Esophagus muscularis mucosa (tissue), 4 donors: ENCODE measurements at places on chromosomes 6 and 20. TPM values are rescaled to one million over a fixed set of nuclear protein-coding genes. Genes with fewer than 3 reads are reported as not detected.

- no peaks in the 10 kb centered on the region for H3K36me3 ChIP-seq
- no peak overlapping the region for H3K4me3 ChIP-seq
- no peak for DNase-seq
- H3K4me1 ChIP-seq, result peaks cover 83% of the 10 kb centered on the region
- no peaks in the 10 kb centered on the region for H3K27me3 ChIP-seq
These were observed 62.0 kb downstream of the GFOD1 start for GRCh38 chr6:13425270-13425873.

DNA sequence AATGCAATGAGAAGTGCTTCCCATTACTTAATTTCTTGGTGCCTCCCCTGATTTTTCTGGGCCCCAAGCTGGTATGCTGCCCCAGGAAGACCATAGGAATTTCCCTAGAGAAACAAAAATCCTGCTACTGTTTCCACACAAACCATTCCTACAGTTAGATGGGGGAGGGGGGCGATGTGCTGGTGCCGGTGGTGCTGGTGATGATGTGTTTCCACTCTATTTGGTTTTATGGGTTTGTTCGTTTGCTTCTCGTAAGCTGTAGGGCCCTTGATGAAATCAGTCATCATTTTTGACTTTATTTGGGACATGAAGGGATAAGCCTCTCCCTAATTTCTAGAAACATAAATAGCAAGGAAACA lies 105.1 kb downstream of the MKKS start:
- no peaks in the 10 kb centered on the region for H3K27me3 ChIP-seq
- H3K36me3 ChIP-seq, result no peaks in the 10 kb centered on the region
- DNase-seq, result no peak
- no peak overlapping the region for H3K27ac ChIP-seq
- no peaks in the 10 kb centered on the region for H3K4me1 ChIP-seq

DNA sequence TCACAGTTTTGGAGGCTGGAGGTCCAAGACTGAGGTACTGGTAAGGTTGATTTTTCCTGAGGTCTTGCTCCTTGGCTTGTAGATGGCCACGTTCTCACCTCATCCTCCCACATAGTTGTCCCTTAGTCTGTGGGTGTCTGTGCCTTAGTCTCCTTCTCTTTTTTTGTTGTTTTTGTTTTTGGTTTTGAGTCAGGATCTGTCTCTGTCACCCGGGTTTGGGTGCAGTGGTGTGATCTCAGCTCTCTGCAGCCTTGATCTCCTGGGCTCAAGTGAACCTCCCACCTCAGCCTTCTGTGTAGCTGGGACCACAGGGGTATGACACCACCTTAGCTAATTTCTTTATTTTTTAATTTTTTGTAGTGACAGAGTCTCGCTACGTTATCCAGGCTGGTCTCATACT lies 245.2 kb downstream of the PHACTR1 start:
- no peaks in the 10 kb centered on the region for H3K27me3 ChIP-seq
- no peaks in the 10 kb centered on the region for H3K36me3 ChIP-seq
- no peak for DNase-seq
- no peak overlapping the region for H3K4me3 ChIP-seq
- peaks cover 8% of the 10 kb centered on the region for H3K4me1 ChIP-seq

GRCh38 chr6:147930745-147931144 lies 411.9 kb upstream of the SASH1 start:
- peak; percentile 21 for DNase-seq
- H3K4me3 ChIP-seq, result no peak overlapping the region
- no peak overlapping the region for H3K27ac ChIP-seq
- H3K36me3 ChIP-seq, result no peaks in the 10 kb centered on the region
- no peaks in the 10 kb centered on the region for H3K27me3 ChIP-seq
- H3K4me1 ChIP-seq, result no peaks in the 10 kb centered on the region

GRCh38 chr20:37309936-37310590 lies 20.6 kb downstream of the MANBAL start:
- no peak overlapping the region for H3K4me3 ChIP-seq
- no peak for DNase-seq
- peaks cover 24% of the 10 kb centered on the region for H3K36me3 ChIP-seq
- H3K27ac ChIP-seq, result no peak overlapping the region
- peaks cover 25% of the 10 kb centered on the region for H3K4me1 ChIP-seq
- no peaks in the 10 kb centered on the region for H3K27me3 ChIP-seq

GRCh38 chr6:142279350-142280180 lies 22.2 kb upstream of the ADGRG6 start:
- H3K4me3 ChIP-seq, result no peak overlapping the region
- no peaks in the 10 kb centered on the region for H3K4me1 ChIP-seq

- H3K27me3 ChIP-seq, result no peaks in the 10 kb centered on the region
- DNase-seq, result peak; percentile 60
- H3K27ac ChIP-seq, result no peak overlapping the region
- H3K36me3 ChIP-seq, result no peaks in the 10 kb centered on the region
- H3K4me3 ChIP-seq, result no peak overlapping the region
- H3K4me1 ChIP-seq, result no peaks in the 10 kb centered on the region
These were observed 108.1 kb downstream of the RNF144B start for GRCh38 chr6:18495236-18495635.

- no peaks in the 10 kb centered on the region for H3K4me1 ChIP-seq
- DNase-seq, result no peak
- no peak overlapping the region for H3K27ac ChIP-seq
These were observed 29.7 kb downstream of the POFUT1 start for GRCh38 chr20:32237419-32237818.

GRCh38 chr20:60138256-60139220 lies 180.3 kb downstream of the CDH26 start:
- peaks cover 4% of the 10 kb centered on the region for H3K4me1 ChIP-seq
- H3K27ac ChIP-seq, result no peak overlapping the region
- peak; percentile 91 for DNase-seq
- H3K4me3 ChIP-seq, result peak overlapping the region; percentile 53

- DNase-seq, result no peak
- no peaks in the 10 kb centered on the region for H3K4me1 ChIP-seq
- H3K36me3 ChIP-seq, result no peaks in the 10 kb centered on the region
- no peaks in the 10 kb centered on the region for H3K27me3 ChIP-seq
These were observed 237.5 kb upstream of the SLC35B3 start for GRCh38 chr6:8672882-8673281.

GRCh38 chr6:145428706-145429105 lies 306.6 kb downstream of the EPM2A start:
- H3K4me3 ChIP-seq, result no peak overlapping the region
- no peaks in the 10 kb centered on the region for H3K4me1 ChIP-seq
- H3K27ac ChIP-seq, result no peak overlapping the region
- DNase-seq, result no peak
- no peaks in the 10 kb centered on the region for H3K36me3 ChIP-seq
- H3K27me3 ChIP-seq, result no peaks in the 10 kb centered on the region

GRCh38 chr6:142886431-142887170 lies 58.4 kb downstream of the HIVEP2 start:
- H3K36me3 ChIP-seq, result no peaks in the 10 kb centered on the region
- H3K27ac ChIP-seq, result no peak overlapping the region
- H3K4me3 ChIP-seq, result no peak overlapping the region
- H3K4me1 ChIP-seq, result peaks cover 36% of the 10 kb centered on the region
- no peak for DNase-seq
- H3K27me3 ChIP-seq, result no peaks in the 10 kb centered on the region

DNA sequence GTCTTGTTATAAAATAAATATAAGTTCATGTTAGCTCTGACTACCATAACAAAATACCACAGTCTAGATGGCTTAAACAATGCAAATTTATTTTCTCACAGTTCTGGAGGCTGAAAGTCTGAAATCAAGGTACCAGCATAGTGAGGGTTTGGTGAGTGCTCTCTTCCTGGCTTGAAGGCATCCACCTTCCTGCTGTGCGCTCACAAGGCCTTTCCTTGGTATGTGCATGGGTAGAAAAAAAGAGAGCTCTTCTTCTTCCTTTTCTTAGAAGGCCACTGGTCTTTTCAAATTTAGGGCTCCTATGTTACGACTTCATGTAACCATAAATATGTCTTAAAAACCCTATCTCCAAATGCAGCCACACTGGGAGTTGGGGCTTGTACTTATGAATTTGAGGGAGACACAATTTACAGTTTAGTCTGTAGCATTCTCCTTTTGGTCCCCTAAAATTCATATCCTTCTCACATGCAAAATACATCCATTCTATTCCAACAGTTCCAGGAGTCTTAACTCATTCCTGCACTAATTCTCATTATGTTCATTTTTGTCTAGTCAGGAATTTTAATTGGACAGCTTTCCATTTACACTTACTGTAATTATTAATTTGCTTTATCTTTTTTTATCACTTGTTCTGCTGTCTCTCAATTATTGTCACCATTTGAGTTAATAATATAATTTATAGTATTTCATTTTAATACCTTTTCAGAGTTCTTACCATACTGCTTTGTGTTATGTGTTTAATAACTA lies 381.9 kb upstream of the EPHA7 start:
- no peaks in the 10 kb centered on the region for H3K4me1 ChIP-seq
- no peak overlapping the region for H3K27ac ChIP-seq
- no peak overlapping the region for H3K4me3 ChIP-seq
- DNase-seq, result no peak
- H3K27me3 ChIP-seq, result no peaks in the 10 kb centered on the region

- H3K4me3 ChIP-seq, result no peak overlapping the region
- no peaks in the 10 kb centered on the region for H3K27me3 ChIP-seq
- DNase-seq, result no peak
- H3K27ac ChIP-seq, result no peak overlapping the region
- H3K4me1 ChIP-seq, result peaks cover 7% of the 10 kb centered on the region
- no peaks in the 10 kb centered on the region for H3K36me3 ChIP-seq
These were observed 164.5 kb upstream of the CST7 start for GRCh38 chr20:24784607-24785006.

- H3K27me3 ChIP-seq, result no peaks in the 10 kb centered on the region
- H3K27ac ChIP-seq, result no peak overlapping the region
- H3K4me3 ChIP-seq, result no peak overlapping the region
These were observed 116.2 kb downstream of the SGK1 start for GRCh38 chr6:134201716-134202115.

DNA sequence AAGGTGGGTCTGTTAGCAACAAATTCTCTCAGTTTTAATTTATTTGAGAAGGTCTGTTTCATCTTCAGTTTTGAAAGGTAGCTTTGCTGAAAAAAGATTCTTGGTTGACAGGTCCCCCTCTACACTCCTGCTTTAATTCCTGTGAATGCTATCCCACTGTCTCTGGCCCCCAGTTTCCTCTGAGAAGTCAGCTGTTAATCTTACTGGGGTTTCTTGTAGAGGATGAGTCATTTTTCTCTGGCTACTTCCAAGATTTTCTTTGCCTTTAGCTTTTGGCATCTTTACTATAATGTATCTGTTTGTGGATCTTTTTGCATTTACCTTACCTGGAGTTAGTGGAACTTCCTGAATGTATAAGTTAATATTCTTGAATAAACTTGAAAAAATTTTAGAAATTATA lies 122.7 kb downstream of the MMS22L start:
- no peak overlapping the region for H3K27ac ChIP-seq
- H3K36me3 ChIP-seq, result peaks cover 19% of the 10 kb centered on the region
- H3K4me1 ChIP-seq, result no peaks in the 10 kb centered on the region
- no peak overlapping the region for H3K4me3 ChIP-seq
- no peak for DNase-seq

GRCh38 chr6:15969236-15969778 lies 159.6 kb upstream of the MYLIP start:
- no peaks in the 10 kb centered on the region for H3K4me1 ChIP-seq
- no peaks in the 10 kb centered on the region for H3K27me3 ChIP-seq
- H3K36me3 ChIP-seq, result no peaks in the 10 kb centered on the region

DNA sequence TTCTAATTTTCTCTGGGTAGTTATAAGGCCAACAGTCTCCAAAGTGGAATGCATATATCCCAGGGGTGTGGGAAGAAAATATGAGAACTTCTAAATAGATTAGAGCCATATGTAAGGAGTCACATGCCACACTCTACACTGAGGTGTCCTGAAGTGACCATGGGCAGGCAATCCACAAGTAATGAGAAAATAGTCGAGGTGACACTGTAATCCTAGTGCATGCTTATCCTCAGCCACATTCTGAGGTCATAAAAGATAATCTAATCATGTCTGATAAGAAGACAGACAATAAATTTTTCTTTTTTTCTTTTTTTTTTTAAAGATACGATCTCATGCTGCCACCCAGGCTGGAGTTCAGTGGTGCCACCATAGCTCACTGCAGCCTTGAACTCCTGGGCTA lies 62.2 kb downstream of the CD164 start:
- H3K4me1 ChIP-seq, result no peaks in the 10 kb centered on the region
- no peak overlapping the region for H3K4me3 ChIP-seq
- no peaks in the 10 kb centered on the region for H3K36me3 ChIP-seq
- H3K27me3 ChIP-seq, result no peaks in the 10 kb centered on the region
- DNase-seq, result no peak

DNA sequence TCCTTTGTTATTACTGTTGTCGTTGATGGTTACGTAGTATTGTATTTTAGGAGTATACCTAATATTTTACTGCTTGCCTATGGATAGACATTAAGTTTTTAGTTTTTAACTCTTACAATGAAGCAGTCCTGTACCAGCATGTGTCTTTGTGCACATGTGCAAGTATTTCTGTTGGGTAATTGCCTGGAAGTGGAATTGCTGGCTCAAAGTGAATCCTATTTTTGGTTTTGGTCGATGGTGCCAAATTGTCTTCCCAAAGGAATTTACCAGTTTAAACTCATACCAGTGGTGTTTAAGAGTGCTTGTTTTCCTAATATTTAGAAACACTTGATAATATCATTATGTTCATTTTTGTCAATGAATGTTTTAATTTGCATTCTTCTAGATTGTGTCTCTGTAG lies 75.5 kb downstream of the ANKS1A start:
- DNase-seq, result no peak
- H3K36me3 ChIP-seq, result no peaks in the 10 kb centered on the region
- H3K27me3 ChIP-seq, result no peaks in the 10 kb centered on the region
- H3K27ac ChIP-seq, result peak overlapping the region; percentile 17
- H3K4me1 ChIP-seq, result peaks cover 39% of the 10 kb centered on the region

- no peaks in the 10 kb centered on the region for H3K36me3 ChIP-seq
- DNase-seq, result no peak
- H3K27me3 ChIP-seq, result no peaks in the 10 kb centered on the region
These were observed 16.9 kb downstream of the FUT9 start for GRCh38 chr6:96032661-96033060.

DNA sequence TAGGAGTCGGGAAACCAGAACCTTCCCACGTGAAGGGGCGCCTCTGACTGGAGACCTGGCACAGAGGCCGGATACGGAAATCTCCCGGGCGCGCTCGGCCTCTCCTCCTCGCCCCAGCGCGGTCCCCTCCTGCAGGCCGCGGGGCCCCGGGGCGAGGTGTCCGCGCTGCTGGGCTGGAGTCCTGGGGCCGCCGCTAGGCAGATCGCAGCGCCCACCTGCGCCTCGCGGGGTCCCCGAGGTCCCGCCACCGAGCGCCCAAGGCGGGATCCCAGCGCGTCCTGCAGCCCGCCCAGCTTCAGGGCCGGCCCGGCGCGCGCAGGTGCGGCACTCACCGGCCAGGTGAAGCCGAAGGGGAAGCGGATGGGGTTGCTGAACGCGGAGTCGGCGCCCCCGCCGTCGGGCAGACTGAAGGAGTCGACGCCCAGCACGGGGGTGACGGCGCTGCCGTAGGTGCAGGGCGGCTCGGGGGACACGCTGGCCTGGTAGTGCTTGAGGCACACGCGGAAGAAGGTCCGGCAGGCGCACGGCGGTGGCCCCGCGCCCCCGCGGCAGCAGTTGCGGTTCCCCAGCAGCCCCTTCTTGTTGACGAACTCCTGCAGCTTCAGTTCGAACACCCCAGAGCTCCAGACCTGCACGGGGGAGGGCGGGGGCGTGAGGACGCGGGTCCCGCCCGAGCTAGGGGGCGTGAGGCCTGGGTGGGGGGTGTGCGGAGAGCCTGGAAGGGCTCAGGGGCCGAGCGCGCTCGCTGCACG lies 1.5 kb downstream of the DLL1 start:
- peak overlapping the region; percentile 60 for H3K4me3 ChIP-seq
- peak overlapping the region; percentile 75 for H3K27ac ChIP-seq
- peaks cover 15% of the 10 kb centered on the region for H3K36me3 ChIP-seq
- no peak for DNase-seq
- peaks cover 71% of the 10 kb centered on the region for H3K4me1 ChIP-seq

Gene TCP11
- not detected for total RNA-seq

Gene FAXC
- total RNA-seq, result 41.7 TPM

Gene LAMA2
- total RNA-seq, result 153 TPM

Gene KIF25
- total RNA-seq, result not detected

Gene PNLDC1
- total RNA-seq, result not detected

Gene TGM3
- total RNA-seq, result 0.83 TPM

Gene PLG
- not detected for total RNA-seq

Gene CCN6
- total RNA-seq, result not detected

Gene FAM209B
- 0.52 TPM for total RNA-seq
